Ureter (tissue), 1 donor: ENCODE measurements at places on chromosomes 12 and 14.

- no peak for DNase-seq
Measured at GRCh38 chr14:36173161-36173560, 3.4 kb downstream of the PTCSC3 start.

DNA sequence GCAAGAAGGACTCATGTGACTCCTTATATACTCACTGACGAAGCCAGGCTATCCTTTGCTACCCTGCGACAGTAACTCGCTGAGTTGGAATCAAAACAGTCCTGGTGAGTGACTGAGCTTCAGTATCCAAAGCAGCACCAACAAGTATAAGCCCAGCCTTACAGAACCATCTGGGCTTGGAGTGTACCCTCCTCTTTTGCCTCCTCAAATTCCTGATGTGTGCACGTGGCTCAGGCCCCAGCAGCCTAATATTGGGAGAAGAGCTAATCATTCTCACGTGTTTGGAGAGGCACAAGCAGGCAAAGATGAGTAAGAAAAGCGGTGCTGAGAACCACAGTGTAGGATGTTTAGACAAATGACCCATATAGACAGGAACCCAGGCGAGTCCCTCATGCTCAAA is 34.4 kb downstream of the PPTC7 start:
- DNase-seq: no peak

- no peak for DNase-seq
Measured at GRCh38 chr12:31591380-31591901, 505 bp upstream of the DENND5B start.

DNA sequence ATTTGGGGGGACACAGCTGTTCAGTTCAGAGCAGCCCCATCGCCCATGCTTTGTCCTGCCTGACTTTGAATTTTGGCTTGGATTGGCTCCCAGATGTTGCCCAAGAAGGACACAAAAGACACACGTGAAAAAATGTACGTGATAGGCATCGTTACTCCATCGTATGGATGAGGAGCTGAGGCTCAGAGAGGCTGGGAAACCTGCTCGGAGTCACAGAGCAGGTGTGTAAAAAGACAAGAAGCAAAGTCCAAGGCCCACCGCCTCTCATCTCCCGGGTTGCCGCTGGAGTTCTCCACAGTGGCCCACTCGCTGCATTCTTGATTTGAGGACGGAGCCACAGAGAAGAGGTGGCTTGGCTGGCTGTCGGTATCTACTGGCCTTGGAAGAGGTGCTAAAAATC is 41.0 kb upstream of the BEGAIN start:
- DNase-seq: no peak

DNA sequence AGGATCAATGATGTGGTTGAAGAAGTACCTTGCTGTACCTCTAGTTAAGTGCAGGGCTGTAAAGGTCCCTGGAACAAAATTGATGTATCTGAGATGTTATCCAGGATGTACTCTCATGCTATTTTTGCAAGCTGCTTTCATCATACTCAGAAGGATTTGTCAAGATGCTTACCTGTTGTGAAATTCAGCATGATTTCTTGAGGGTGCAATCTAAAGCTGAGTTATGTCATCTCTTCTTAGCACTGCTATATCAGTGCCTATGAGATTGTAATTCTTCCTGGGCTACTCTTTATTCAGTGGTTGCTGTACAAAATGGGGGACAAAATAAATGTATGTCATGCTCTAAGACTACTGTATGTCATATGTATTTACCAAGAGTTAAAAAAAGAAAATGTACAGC is 340.7 kb upstream of the LMO3 start:
- no peak for DNase-seq
